Lower leg skin (tissue), 4 donors: ENCODE measurements at places on chromosomes 7 and 10. TPM values are rescaled to one million over a fixed set of nuclear protein-coding genes. Genes with fewer than 3 reads are reported as not detected.

MSMB gene
- 46.7 TPM for total RNA-seq

ANKRD22 gene
- total RNA-seq: 30.9 TPM

HKDC1 gene
- 1.4 TPM for total RNA-seq

PCLO gene
- 4.4 TPM for total RNA-seq

NANOS1 gene
- 1.1 TPM for total RNA-seq

ELFN1 gene
- 2.6 TPM for total RNA-seq

STK31 gene
- total RNA-seq: not detected

TMEM213 gene
- 13.3 TPM for total RNA-seq

SLC18A2 gene
- total RNA-seq: 4.0 TPM
